Subcutaneous preadipocyte (primary cell): ENCODE measurements at places on chromosomes 4 and X. TPM values are rescaled to one million over a fixed set of nuclear protein-coding genes. Genes with fewer than 3 reads are reported as not detected.

The RNF128 gene
- total RNA-seq, result under 0.01 and 0.20 TPM in 2 replicates

The IL15 gene
- total RNA-seq, result 1.5 and 1.6 TPM in 2 replicates

The PLS3 gene
- 117 and 132 TPM in 2 replicates for total RNA-seq

The CYP4V2 gene
- 7.4 and 9.2 TPM in 2 replicates for total RNA-seq

The TCEAL4 gene
- 20.9 and 25.4 TPM in 2 replicates for total RNA-seq
